H1 (cell line): ENCODE measurements at places on chromosomes 3 and 15.

- DNase-seq: no peak
Measured at GRCh38 chr15:43934480-43934879, 107.7 kb downstream of the WDR76 start.

DNA sequence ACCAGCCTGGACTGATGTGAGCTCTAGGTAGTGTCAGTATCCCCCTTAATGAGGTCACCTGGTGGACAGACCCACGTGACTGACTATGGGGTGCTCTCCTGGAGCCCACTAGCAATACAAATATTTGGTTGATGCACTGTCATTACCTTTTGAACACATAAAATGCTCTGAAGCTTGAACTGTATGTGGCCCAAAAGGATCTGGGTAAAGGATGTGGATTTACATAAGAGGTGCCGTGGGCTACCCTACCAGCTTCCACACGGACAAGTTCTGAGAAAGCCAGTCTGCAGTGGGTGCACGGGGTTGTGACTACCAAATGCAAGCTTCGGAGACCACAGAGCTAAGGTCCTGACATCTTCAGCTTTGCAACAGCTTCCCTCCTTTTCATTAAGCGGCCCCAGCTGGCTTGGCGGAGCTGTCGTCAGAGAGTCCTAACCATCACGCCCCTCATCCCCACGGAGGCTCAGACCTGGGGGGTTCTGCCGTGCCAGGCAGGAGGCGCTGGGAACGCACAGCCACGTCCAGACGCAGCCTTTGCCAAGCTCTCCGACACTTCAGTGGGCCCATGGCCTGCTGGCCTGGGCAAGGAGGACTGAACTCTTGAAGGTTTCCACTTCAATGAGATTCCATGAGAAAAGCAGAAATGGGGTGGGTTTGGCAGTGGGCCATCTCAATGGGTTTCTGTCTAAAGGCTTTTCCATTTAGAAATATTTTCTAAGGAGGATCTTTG, 228.3 kb downstream of the ADAMTS17 start:
- DNase-seq: no peak

GRCh38 chr3:123319760-123320159, 118.0 kb downstream of the SEC22A start:
- DNase-seq: no peak

- no peak for DNase-seq
Measured at GRCh38 chr15:52466134-52466701, 62.5 kb downstream of the MYO5A start.

GRCh38 chr15:99149366-99149765, 44.5 kb downstream of the SYNM start:
- no peak for DNase-seq
